ENCODE measurements at places on chromosomes 3 and 15.

GRCh38 chr3:122183521-122183892 is at the start of gene CASR:
TSS of gene CASR (plus strand) at chr3:122183668. CDS start at chr3:122254190, 70,522 bp downstream.
- DNase-seq = peak; percentile 74

GRCh38 chr3:10992943-10993728 is 588 bp downstream of the SLC6A1 start:
- DNase-seq = peak; percentile 71

DNA sequence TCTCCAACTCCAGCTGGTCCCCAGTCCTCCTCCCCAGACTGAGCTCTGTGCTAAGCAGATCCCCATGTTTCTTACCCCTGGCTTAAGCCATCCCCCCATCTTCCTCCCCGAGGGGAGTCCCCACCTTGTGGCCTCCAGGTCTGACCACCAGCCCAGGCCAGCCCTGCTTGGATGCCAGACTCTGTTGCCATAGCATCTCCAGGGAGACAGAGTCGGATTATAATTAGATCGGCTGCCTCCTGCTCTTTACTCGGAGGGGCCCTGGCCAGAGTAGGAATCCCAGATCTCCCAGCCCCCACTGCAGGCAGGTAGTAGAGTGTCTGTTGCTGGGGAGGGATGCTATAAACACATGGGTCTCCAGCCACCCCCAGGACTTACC is 2.4 kb downstream of the KLHDC8B start:
- no peak for DNase-seq

GRCh38 chr15:94053626-94054025 is 177.7 kb upstream of the MCTP2 start:
- no peak for DNase-seq

DNA sequence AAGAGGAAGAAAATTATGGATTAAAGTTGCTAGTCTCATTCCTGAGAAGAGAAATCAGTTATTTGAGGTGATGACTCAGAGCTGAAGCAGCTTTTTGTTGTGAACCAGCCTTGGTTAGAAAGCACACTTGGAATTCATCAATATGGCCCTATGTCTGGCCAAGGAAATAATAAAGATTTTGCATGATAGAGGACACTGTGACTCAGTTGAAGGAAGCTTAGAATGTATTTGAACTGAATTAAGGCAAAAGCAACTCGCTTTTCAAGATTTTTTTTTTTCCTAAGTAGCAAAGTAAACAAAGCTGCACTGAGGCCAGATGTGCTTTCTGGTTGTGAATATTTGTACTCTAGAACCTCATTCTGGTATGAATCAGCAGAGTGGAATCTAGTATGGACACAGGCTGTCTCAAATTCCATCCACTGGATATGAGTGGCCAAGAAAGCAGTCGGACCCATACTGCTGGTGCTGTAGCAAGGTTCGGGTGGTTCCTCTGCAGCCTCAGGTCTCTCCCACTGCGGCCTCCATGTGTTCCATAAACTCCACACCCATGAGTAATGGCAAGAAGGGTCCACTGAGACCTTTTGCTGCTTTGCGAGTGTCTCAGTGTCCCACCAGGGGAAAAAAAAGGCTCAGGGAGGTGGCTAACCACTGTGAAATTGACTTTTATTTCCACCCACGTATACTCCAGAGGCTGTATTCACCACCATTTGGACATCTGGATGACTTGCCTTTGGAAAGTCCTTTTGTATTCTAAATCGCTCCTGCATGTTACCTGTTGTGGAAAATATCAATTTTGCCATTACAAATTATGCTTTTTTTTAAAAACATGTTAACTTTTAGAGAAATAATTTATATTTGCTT is 53.1 kb downstream of the TGFBR2 start:
- no peak for DNase-seq

GRCh38 chr3:105830836-105831235 is 38.0 kb downstream of the CBLB start:
- DNase-seq = no peak

- DNase-seq = no peak
Observed at GRCh38 chr3:102457644-102458043, 22.8 kb downstream of the ZPLD1 start.

GRCh38 chr3:197858133-197858532 is 67.1 kb downstream of the LRCH3 start:
- no peak for DNase-seq

GRCh38 chr3:30918761-30919160 is 24.3 kb upstream of the GADL1 start:
- DNase-seq = no peak

DNA sequence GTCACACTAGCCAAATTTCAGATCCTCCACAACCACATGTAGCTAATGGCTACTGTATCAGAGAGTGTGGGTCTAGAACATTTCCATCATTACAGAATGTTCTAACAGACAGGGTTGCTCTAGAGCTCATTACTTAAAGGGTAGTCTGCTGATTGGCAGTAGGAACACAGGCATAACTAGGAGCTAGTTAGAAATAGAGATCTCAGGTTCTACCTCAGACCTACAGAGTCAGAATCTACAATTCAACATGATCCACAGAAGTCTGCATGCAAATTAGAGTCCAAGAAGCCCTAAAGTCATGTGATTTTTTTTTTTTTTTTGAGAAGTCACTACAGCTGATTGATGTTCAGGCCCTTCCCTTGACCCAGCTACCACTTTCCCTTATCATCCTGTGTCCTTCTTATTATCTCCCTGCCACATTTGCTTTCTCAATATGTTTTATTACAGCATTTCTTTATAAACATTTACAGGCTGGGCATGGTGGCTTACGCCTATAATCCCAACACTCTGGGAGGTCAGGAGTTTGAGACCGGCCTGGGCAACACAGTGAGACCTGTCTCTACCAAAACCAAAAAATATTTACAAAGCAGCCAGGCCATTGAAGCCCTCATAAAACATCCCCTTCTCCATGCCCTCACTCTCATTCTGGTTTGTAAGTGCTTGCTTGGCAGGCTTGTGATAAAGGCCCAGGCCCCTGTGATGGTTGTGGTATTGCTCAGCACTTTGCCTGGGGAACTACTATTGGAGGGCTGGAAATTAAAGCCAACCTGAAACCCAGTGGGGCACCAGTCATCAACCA is 3.8 kb upstream of the ABHD5 start:
- DNase-seq = no peak

DNA sequence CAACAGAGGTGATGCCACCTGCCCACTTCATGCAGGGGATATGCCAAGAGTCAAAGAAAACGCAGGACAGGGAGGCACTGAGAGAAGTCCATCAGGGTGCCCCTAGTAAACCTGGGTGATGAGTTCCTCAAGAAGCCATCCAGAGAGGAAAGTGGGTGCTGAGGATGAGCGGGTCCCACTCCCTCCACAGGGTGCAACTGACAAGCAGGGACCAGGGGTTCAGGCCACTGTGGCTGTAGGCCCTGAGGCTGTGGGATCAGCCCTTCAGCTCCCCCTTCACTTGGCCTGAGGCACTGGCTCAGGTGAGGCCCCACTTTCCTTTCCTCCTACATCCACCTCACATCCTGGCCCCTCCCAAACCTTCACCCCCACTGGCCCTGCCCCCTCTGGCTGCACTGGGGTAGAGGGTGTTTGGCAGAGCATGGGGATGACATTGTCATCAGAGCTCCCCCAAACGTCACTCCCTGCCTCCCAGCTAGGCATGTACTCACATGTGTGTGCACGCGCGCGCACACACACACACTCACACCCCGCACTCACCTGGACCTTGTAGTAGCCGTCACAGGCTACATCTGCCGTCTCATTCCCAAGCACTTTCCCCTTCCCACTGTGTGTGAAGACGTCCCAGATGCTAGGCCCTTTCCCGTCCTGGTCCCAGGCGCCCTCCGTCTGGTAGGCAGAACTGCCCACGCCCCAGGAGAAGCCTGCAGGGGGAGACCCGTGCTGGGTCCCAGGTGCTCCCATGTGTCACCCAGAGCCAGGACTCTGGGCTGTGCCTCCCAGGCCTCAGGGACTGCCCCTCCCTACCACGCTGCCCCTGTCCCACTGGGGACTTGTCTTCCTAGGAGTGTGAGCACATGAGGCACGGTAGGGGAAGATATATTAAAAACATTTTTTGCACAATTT is 1.4 kb downstream of the LCTL start:
- no peak for DNase-seq

DNA sequence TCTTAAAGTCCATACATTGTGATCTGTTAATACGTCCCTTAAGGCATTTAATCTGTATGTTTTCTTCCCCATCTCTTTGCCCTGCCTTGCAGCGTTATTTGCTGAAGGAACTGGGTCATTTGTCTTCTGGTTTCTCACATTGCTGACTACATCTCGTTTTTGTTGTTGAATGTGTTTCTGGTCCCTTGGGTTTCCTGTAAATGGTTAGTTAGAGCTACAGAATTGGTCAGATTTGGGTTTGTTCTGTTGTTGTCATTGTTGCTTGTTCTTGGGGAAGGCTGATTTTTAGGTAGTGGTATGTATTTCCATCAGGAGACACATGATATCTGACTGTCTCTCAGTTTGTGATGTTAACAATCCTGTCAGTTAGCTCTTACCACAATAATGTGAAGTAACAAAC is 27.0 kb upstream of the ITPKA start:
- no peak for DNase-seq

DNA sequence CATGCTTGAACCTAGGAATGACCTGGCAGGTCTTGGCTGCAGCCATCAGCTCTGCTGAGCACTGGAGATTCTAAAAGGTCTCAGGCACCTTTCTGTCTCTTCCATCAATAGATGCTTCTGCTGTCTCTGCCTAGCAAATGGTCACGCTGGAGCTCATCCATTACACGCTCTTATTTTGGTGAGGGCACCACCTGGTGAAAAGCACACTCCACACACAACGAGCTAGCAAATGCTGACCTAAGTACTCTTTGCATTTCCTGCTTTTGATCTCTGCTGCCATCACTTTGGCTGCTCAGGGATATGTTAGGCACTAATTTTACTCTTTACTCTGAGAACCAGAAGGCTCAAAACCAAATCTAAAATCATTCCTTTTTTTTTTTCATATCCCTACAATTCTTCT is 91.3 kb downstream of the RAB11A start:
- DNase-seq = no peak

GRCh38 chr3:21447476-21448151 is 303.4 kb downstream of the ZNF385D start:
- no peak for DNase-seq

GRCh38 chr3:25480811-25481210 is 52.7 kb downstream of the RARB start:
- no peak for DNase-seq

DNA sequence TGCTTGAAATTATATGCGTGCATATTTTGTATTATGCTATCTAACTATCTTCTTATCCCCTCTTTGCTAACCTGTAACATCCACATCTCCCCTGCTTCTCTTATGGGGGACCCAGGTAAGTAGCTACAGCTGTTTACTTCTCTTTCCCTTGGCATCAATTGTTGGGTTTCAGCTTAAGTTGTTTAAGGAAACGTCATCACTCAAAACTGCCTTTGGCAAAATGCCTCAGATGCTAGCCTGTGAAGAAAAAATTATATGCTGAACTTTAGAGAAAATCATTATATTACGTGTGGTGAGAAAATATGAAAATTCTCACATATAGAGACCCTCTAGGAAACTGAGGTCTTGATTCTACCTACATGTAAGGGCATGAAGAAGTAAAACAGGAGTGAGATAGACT is 447.0 kb upstream of the NECTIN3 start:
- DNase-seq = no peak

- no peak for DNase-seq
Observed at GRCh38 chr3:44334326-44334725, 4.2 kb upstream of the TCAIM start.

DNA sequence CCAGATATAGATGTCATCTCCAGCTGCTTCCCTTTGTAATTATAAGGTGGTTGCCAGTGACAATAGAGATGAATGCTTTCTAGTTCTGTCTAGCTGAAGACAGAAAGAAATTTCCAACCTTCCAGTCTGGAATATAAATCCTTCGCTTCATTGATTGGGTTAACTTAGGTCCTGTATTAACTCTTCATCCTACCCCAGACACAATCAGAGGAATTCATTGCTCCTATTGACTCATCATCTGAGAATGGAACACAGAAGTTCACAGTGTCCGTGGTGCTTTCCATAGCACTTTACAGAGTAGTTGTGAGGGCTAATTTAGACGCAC is 241.4 kb downstream of the NFKBIZ start:
- DNase-seq = no peak

DNA sequence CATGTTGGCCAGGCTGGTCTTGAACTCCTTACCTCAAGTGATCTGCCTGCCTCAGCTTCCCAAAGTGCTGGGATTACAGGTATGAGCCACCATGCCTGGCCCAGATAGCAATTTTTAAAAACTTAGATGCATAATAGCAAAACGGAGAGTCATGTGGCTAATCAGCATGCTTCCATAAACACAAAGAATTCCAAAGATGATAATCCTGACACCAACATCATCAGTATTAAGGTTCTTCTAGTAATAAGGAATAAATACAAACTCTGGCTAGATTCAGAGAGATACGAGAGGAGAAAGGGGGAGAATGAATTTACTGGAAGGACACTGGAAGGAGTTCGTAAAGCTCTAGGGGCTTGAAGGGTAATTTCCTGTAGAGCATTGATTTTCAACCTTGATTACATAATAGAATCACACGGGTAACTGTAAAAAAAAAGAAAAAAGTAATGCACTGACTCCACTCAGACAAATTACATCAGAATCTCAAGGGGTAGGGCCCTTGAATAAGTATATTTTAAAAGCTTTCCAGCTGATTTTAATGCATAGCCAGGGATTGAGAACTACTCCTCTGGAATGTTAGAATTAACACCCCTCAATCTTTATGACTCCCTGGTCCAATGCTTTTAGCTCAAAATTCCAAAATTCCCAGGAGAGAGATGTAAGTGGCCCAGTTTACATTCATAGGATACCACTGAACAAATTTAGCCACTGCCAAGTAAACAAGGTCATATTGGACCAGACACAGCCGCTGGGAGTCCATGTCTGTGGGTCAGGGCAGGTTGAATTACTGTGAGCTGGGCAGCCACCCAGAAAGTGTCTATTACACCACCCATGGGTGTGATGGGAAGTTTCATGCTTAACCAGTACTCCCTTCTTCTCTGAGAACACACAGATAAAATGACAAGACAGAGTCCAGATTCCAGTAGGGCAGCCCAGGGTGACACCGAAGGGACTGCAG is 243.9 kb downstream of the TBL1XR1 start:
- no peak for DNase-seq

DNA sequence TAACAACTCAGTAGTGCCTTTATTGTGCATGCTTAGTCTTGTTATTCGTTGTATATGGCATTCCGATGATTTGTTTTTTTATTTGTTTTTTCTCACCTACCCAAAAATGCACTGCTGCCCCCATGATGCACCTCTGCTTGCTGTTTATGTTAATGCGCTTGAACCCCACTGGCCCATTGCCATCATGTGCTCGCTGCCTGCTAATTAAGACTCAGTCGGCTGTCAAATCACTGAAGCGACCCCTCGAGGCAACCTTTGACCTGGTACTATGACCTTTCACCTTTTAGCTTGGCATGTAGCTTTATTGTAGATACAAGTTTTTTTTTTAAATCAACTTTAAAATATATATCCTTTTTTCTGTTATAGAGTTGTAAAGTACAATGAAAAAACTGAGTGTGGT is 177.8 kb downstream of the MBNL1 start:
- DNase-seq = no peak
